CMK (cell line): ENCODE measurements at places on chromosomes 4 and X.

DNA sequence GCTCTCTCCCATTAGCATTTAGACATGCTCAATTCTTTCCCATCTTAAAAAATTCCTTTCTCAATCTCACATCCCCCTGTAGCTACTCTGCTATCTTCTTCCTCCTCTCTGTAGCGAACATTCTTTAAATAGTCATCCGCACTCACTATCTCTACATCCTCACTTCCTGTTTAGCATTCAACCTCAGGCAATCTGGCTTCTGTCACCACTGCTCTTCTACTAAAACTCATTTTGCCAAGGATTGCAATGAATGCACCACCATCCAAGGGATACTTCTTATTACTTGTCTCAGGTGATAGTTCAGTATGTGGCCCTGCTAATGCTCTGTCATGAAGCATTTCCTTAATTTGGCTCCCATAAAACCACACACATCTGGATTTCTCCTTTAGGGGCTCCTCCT lies 10.9 kb upstream of the TET2 start:
- DNase-seq, result no peak

GRCh38 chr4:124253080-124253479 lies 459.5 kb downstream of the ANKRD50 start:
- DNase-seq, result no peak

GRCh38 chrX:66110112-66110511 lies 53.9 kb upstream of the HEPH start:
- no peak for DNase-seq

DNA sequence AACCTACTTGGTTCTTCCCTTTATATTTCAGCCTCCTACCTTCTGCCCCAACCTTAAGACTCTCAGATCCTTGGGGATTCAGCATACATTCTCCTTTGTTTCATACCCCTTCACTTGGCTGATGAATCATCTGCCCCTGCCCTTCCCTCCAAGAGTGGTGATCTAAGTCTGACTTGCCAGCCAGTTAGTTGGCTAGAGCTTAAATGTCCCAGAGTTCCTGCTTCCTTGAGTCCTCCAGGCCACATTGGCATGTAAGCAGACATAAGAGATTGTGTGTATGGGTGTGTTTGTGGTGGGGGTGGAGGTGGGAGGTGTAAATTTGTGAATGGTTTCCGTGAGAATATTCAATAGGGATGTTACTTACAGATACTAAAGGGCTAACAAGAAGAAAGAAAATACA lies 3.7 kb upstream of the TEX13D start:
- no peak for DNase-seq

DNA sequence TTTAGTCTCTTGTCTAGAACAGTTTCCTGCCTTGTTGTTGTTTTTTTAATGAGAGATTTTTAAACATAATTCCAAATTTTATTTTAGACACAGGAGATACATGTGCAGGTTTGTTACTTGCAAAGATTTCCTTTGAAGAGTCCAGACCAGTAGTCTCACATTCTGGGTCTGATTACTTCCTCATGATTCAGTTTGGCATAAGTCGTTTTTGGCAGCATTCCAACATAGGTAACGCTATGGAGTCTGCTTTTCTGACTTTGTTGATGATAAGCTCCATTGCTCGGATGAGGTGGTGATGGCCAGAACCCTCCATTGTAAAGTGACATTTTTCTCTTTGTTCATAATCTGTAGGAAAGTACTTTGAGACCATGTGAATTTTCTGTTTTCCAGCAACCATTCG lies 74.7 kb downstream of the CLCN4 start:
- no peak for DNase-seq

DNA sequence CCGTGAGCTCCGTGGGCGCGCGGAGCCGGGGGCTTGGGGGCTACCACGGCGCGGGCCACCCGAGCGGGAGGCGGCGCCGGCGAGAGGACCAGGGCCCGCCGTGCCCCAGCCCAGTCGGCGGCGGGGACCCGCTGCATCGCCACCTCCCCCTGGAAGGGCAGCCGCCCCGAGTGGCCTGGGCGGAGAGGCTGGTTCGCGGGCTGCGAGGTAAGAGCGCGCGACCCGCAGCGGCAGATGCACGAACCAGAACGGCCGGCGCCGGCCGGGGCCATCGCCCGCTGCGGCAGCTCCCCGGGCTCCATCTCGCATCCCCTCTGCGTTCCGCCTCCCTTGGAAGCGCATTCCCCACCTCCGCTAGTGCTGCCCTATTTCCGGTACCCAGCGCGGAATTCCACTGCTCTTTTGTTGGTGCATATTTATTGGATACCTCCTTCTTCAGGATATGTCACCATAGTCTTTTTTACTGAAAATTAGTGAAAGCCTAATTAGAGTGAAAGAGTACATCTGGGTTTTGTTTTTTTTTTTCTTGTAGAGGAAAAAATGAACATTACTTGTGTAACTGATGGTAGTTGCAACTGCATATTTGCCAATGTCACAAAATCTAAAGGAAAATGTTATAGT lies 797 bp downstream of the PKD2 start:
- DNase-seq, result no peak

- no peak for DNase-seq
These were observed 6.8 kb upstream of the HTRA3 start for GRCh38 chr4:8262637-8263322.

- no peak for DNase-seq
These were observed 69.4 kb upstream of the HGFAC start for GRCh38 chr4:3372264-3372932.

DNA sequence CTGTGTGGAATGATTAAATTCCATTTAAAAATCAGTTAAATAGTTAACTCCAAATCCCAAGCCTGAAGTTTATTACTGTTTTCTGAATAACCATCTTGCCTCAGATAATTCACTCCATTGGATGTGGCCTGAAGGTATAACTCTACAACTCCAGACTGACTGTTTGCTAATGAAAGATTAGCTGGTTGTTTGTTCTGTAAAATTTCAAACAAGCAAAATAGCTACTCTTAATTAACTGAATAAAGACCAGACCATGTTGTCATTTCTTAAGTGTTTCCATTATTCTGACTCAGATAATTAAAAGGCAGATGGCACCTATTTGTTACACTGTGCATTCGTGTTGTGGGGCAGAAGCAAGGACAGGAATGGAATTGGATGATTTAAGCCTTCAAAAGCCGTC lies 78.5 kb upstream of the DDIT4L start:
- DNase-seq, result no peak
